ENCODE measurements at places on chromosomes 13 and 19. TPM values are rescaled to one million over a fixed set of nuclear protein-coding genes. Genes with fewer than 3 reads are reported as not detected.

DNA sequence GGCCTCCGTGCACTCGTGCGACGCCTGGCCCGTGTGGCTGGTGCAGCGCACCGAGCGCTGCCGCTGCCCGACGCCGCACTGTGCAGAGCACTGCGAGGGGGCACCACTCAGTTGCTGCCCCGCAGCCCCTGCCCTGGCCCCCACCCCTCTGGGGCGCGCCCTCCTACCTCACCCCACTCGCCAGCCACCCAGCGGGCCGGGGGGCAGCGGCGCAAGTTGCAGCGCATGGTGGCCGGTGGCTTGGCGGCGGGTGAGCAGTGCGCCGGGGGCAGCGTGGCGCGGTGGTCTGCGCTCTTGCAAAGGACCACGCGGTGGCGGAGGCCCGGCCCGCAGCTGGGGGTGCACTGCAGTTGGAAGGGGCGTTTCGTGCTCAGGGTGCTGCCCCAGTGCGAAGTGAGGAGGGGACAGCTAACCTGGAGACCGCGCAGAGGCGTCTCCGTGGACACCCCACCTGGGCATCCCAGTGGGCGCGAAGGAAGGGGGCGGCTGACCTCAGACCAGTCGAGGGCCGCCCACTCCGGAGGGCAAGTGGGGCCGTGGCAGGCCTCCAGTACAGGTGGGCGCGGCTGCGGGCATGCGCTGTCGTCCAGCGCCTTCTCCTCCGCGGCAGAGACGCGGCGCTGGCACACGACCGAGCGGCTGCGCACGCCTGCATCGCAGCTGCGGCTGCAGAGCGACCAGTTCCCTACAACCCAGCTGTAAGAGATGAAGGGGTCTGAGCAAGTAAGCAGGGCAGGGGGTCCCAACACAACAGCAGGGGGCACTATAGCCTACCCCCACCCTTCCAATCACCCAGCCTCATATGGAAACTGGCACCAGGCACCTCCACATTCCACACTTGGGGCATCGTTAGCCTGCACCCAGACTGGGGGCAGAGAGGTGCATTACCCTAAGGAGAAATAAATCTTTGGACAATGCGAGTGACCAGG, 8.0 kb upstream of the MYO1F start:
- no peak for DNase-seq

ATXN8OS gene
- polyA plus RNA-seq = not detected

GRCh38 chr13:110185696-110186095, 121.3 kb downstream of the COL4A1 start:
- DNase-seq = no peak

DNA sequence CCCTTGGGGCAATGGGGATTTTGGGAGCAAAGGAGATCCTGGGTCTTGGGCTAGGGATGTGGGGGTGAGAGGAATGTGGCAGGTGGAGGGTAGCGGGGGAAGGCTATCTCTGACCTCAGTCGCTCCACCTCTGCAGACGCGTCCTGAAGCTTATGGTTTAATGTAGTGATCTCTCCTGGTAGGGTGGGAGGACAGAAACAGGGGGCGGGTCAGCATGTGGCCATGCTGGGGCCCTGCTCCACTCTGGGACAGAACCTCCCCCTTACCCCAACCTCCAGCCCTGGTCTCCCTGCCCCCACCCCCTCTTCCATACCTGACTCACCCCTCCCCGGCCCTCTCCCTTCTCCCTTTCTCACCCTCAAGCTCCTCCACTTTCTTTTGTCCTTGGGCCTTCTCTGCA, 1.4 kb downstream of the BST2 start:
- DNase-seq = no peak

- DNase-seq = no peak
Observed at GRCh38 chr13:113664751-113665596, 2.0 kb upstream of the GRK1 start.

DNA sequence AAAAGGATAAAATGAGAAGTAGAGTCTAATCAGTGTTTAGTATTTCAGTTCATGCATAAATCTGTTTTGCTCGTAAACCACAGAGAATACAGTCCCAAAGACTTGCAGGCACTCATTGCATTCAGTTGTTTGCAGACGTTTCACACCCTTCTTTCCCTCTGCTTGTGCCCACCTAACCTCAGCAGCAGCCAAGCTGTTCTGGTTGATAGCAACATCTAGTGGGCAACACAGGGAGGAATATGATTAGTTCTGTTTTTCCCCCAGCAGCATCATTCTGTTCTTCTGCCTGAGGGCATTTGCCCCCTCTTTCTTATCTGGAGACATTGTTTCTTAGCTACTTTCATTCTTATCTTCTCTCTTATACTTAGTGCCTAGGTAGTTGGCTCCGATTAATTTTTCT, 135.6 kb downstream of the PAN3 start:
- no peak for DNase-seq

DNA sequence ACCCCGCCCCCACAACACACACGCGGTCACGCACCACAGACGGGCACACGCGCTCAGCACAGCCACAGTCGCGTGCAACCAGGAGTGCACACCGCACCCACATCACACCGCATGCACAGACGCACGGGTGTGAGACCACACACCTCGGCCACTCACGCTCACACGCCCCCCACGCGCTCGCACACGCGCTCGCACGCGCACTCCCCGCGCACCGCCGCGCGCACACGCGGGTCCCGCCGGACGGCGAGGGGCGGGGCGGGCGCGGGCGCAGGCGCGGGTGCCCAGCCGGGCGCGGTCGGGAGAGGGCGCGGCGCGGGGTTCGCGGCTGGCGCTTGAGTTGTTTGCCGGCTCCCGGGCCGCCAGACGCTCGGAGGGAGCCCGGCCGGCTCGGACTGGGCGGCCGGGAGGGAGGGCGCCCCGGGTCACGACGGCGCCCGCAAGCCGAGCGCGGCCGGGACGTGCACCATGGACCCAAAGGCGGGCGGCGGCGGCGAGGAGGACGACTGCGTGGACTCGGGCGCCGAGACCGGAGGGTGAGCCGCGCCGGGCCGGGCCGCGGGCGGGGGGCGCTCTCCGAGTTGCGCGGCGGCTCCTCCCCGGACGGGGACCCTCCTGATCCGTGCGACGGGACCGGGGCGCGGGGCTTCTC, at the start of gene FAM124A:
FAM124A (plus strand) TSS at position 362 of the 649 bp plus-strand sequence; CDS start at position 466, 104 bp downstream.
- DNase-seq = no peak

GRCh38 chr13:75771818-75772217, 135.7 kb downstream of the LMO7 start:
- no peak for DNase-seq

GRCh38 chr13:26558987-26559386, 1.5 kb downstream of the WASF3 start:
- no peak for DNase-seq

DNA sequence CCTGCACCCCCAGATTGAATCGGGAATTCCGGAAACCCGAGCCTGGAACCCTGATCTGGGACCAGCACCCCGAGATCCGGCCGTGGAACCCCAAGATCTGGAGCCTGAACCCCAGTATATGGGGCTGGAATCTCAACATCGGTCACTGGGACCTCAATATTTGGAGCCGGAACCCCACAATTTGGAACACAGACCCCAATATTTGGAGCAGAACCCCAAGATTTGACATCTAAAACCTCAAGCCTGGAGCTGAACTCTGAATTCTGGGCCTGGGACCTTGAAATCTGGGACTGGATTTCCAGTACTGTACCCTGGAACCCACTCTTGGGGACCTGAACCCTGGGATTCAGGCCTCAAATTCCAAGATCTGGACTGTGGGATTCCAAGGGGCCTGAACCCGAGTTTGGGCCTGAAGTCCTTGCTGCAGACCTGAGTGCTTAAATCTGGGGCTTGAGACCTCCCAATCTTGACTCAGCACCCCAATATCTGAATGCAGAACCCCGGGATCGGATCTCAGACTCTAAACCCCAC, 629 bp downstream of the LRFN3 start:
- DNase-seq = no peak

GRCh38 chr13:67146523-67147130, 83.5 kb downstream of the PCDH9 start:
- no peak for DNase-seq

DNA sequence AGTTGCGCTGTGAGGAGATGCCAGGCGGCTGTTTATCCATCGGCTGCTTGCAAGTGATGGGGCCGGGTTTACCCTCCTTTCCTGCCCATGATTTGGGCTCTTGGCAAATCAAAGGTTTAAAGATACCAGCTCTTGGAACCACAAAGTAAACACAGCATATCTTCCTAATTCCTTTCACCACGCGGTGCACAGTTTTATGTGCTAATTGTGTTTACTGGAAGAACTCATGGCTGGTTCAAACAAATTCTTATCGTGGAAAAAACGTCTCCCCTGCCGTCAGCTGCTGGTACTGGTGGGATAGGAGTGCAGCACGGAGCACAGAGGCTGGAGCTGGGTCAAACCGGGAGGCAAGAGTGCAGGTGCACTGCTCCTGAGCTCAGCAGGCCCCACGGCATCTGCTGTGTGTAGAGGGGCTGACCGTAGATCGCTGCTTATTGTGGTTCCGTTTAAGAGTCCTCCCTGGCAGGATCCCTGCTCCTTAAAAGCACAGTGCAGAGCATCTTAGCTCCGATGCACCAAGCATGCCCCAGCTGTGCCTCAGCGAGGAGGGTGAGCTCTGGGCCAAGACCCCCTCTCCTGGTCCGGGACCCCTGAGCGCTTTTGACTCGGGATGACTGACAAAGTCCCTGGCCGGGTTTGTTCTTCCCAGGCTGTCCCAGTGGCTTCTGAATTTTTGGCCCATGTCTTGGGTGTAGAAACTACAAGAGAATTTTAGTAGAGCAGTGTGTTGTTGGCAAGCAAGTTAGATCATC, 51.3 kb upstream of the GAS6 start:
- no peak for DNase-seq

SBSN gene
- not detected for polyA plus RNA-seq

GRCh38 chr13:25588336-25589060, 216.7 kb downstream of the ATP8A2 start:
- no peak for DNase-seq

DNA sequence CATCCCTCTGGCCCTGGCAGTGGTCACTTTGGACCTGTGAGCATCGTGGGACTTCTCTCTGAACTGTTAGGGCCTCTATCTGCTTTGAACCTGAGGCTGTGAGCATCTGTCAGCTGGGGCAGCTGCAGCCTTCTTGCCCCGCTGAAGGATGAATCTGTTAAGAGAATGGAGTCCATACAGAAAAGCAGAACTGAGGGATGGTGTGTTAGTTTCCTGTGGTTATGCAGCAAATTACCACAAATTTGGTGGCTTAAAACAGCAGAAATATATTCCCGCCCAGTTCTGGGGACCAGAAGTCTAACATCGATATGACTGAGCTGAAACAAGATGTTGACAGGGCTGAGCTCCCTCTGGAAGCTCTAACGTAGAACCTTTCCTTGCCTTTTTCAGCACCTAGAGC, 1.6 kb upstream of the ZNF497 start:
- DNase-seq = no peak

GRCh38 chr13:99990126-99990977, 8.8 kb downstream of the ZIC2 start:
- DNase-seq = no peak

CEACAM4 gene
- not detected for polyA plus RNA-seq

All from left renal pelvis (tissue), 4 donors.